ENCODE measurements at places on chromosomes 7 and 10.
A peak's percentile ranks its signal among the peaks of the same experiment; 100 is the strongest.

- DNase-seq, result no peak
Measured at GRCh38 chr10:24428410-24428782, 219.5 kb downstream of the KIAA1217 start.

DNA sequence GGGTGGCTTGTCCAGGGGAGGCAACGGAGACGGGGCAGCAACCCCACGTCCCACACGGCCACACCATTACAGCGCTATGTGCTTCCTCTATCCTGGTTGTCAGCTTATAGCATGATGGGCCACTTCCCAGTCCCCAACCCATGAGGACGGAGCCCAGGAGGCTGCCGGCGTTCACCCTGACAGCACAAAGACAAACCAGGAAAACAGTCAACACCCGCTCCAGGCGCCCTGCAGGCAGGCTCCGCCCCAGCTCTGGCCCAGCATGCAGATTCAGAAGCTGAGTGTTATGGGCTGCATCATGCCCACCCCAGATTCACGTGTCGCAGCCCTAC is 14.8 kb downstream of the WDR86 start:
- no peak for DNase-seq

GRCh38 chr10:97519342-97519741 is 20.6 kb downstream of the UBTD1 start:
- DNase-seq, result no peak

DNA sequence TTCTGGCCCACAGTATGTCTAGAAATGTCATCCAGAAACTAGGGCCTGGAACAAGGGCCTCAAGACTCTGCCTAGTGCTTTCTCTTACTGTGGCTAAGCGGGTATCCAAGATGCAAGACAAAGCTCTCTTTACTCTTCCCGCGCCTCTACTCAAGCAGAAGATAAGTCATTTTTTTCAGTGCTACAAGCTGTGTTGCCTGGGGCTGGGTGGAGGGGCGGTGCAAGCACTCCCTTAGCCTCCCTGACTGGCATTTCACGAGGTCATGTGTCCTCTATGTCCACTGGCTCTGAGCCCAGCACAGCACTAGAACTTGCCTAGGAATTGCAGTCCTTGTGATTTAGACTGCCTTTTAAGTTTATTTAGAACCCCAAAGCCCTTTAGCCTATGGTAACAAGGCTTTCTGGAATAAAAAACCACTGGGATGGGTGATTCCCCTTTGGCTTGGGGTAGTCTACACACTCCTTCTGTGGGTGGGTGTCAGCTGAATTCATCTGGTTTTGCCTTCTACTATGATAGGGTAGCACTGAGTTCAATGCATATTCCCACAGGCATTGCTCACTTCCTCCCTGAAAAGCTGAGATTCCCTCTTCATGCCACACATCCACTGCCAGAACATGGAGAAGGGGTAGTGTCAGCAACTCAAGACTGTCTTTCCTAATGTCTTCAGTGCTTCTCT is 371.8 kb upstream of the KCND2 start:
- no peak for DNase-seq

- DNase-seq, result no peak
Measured at GRCh38 chr10:100831742-100832141, 81.0 kb upstream of the SLF2 start.

DNA sequence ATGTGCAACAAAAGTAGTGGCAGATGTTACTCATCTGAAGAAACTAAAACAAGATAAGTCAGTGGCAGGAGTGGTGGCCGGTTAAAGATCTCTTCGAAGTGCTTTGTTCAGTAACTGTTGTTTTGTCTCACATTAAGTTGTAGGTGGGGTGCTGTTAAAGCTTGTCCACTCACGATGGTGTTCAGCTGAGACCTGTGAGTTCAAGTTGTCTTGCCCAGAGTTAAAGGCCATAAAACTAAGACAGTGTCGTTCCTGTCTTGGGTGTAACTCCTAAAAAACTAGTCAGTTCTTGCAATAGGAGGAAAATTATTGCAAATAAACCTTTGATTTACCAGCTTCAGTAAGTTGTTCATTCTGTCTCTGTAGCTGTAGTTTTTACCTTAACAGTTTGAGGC is 857 bp upstream of the FOXP2 start:
- no peak for DNase-seq

- no peak for DNase-seq
Measured at GRCh38 chr10:71463111-71463510, 66.4 kb downstream of the CDH23 start.

DNA sequence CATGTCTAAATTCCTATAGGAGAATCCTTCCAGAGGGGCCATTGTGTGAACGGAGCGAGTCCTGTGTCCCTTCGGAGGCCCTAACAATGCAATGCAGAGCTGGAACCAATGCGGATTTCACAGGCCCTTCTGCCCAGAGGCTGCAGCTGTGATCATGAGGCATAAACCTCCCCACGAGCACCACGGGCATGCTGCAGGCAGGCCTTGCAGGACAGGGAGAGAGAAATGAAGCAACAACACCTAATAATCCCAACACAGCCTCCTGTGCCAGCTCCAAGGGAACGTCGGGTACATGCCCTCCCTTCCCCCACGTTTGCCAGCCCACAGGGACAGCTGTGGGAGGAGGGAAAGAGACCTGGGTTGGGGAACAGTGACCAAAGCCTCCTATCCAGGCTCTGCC is 74.4 kb downstream of the TNS3 start:
- DNase-seq, result no peak

DNA sequence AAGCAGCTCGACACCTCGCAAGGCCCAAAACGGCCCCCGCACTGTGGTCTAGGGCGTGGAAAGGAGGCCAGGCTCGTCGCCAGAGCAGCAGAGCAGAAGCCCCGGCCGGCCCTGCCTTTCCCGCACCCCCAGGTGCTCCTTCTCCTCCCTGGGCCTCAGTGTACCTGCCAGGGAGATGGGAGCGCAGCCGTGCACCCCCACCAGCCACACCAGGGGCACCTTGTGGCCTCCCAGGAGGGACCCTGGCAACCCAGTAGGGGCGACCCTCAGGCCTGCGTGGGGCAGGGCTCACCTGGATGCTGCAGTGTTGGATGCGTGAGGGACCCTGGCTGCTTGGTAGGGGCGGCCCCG is 9.5 kb downstream of the PDGFA start:
- no peak for DNase-seq

DNA sequence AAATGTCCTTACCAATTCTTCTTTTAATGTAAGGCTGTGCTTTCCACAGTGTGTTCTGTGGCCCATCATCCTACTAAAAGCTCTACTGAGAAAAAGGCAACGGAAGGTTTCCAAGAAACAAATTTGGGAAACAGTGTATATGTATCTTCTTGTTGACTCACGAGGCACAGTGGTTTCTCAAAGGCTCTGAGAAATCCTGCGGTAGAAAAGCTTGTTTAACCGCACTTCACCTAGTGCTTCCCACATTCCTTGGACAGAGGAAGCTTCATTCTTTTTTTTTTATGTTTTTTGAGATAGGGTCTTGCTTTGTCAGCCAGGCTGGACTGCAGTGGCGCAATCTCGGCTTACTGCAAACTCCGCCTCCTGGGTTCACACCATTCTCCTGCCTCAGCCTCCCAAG is 84.5 kb downstream of the TACC2 start:
- no peak for DNase-seq

- no peak for DNase-seq
Measured at GRCh38 chr7:42587806-42588205, 324.1 kb downstream of the C7orf25 start.

DNA sequence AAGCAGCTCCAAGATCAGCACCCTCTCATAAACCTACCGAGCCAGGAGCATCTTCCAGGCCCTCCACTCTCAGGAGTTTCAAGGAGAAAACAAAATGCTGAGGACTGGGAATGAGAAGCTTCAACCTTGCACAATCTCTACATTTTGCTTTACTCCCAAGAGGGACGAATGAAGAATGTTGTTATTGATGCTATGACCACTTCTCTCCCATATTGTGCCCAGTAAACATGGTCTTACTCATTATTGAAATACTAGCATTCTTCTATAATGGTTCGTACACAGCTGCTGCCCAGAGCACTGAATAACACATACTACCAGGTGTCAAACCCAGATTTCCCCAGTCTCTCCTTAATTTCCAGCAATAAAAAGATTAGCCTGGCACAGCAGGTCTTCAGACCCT is 63.4 kb upstream of the BET1 start:
- DNase-seq, result no peak

DNA sequence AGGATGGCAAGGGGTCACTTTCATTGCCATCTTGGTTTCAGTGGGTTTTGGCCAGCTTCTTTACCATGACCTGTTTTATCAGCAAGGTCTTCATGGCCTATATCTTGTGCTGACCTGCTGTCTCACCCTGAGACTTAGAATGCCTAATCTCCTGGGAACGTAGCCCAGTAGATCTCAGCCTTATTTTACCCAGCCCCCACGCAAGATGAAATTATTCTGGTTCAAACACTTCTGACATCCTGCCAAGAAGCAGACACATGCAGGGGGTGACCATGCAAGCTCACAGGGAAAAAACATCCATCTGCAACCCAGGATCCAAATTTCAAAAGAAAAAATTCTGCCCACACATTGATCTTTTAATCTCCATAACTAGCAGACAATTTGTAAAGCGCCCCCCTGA is 88.4 kb upstream of the EEPD1 start:
- DNase-seq, result no peak

- no peak for DNase-seq
Measured at GRCh38 chr7:108451296-108451848, 4.9 kb downstream of the NRCAM start.

GRCh38 chr10:35460852-35461460 is 124.6 kb downstream of the CCNY start:
- no peak for DNase-seq

GRCh38 chr7:50614721-50615518 is 49.7 kb upstream of the DDC start:
- no peak for DNase-seq

DNA sequence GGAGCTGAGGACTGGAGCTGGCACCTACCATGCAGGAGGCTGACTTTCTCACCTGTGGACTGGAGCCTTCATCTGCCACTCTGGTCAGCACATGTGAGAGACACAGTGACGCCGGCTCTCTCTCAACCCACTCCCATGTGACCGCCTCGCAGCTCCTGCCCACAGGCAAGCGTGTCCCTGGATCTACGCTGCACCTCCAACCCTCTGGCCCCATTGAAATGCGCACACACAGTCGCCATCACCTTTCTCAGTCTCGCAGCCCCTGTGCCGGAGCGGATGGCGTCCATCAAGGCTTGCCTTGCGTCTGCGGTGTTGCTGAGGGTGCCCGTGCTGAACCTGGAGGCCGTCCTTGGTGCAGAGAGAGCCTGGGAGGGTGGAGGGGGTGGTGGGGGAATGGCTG is 242.2 kb upstream of the GRB10 start:
- peak; percentile 31 for DNase-seq

DNA sequence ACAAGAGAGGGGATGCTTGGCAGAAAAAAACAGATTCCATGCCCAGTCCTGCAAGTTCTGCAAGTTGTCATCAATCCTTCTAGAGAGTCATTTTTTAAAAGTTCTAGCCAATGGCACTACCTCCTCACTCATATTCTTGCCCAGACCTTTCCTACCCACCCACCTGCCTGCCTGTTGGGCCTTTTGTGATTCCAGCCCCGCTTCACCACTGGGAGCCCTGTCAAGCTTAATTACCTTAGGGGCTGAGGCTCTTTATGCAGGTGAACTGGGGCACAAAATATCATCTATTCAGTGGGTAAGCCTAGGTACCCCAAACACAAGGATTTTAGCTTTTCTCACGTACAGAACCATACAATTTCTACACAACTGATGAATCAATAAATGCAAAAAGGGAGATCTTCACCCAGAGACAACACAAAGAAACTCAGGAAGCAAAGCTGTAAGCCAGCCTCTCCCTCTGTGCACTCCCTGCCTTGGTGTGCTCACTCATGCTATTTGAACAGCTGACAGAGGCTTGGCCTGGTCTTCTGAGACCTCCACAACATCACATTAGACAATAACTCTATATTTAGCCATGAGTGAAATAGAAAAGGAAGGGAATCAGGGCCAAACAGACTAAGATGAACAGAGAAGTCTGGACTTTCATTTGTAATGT is 222.6 kb downstream of the HTR7 start:
- no peak for DNase-seq

GRCh38 chr7:151178831-151179230 is 8.2 kb downstream of the ASB10 start:
- DNase-seq, result no peak

GRCh38 chr10:77479586-77479985 is 158.0 kb downstream of the KCNMA1 start:
- DNase-seq, result no peak

DNA sequence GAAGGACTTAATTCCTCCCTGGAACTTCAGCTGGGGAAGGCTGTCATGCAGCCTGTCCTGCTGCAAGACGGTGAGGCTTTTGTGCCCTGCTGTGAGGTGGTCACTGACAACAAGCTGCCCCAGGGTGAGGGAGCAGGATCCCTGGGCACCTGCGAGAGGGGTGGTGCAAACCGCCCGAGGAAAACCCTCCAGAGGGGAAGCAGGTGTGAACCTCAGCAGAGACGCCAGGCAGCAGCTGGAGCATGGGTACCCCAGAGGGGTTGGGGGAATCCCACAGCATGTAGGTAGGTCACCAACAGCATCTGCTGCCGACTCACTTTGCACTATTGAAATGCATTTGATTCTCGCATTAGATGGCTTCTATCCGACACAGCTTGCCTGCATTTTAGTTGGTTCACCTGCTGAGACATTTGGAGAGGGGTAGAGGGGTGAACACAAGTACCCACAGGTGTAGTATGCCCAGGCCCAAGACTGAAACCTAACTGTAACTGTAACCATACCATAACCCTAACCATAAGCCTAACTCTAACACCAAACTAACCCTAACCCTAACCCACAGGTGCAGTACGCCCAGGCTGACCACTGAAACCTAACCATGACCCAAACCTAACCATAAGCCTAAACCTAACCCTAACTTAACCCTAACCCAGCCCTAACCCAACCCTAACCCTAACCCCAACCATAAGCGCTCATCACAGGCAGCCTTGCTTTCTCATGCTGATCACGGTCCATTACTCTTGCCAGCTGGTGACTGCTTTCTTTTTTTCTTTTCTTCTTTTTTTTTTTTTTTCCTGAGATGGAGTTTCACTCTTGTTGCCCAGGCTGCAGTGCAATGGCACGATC is 85.9 kb downstream of the ELFN1 start:
- DNase-seq, result no peak

DNA sequence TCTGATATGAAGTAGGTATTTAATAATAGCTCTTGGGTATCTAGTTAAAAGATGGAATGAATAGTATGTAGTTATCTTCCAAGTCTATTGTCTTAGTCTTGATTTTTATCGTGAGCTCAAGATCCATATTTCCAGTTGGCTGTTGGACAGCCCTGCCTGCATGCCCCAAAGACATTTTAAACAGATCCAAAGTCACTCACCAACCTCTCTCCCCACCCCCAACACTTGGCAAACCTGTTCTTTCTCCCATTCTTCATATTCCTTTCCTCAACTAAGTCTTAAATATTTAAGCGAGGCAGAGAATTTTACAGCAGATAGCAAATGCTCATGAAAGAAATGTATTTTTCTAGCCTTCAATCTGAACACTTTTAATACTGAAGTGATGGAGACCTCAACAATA is 80.7 kb upstream of the PALS2 start:
- no peak for DNase-seq

DNA sequence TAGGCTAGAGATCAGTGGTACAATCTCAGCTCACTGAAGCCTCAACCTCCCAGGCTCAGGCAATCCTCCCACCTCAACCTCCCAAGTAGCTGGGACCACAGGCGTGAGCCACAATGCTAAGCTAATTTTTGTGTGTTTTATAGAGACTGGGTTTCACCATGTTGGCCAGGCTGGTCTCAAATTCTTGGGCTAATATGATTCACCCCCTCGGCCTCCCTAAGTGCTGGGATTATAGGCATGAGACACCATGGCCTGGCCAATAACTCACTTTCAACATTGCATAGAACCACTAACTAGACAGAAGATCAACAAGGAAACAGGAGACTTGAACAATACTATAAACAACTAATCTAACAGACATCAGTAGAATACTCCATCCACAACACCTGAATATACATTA is 191.7 kb downstream of the LRRN3 start:
- DNase-seq, result no peak

Measured in mesothelial cell of epicardium (in vitro differentiated cells).